Activated CD4-positive, CD25-positive, alpha-beta regulatory T cell (primary cell): ENCODE measurements at places on chromosomes 6 and 20.

DNA sequence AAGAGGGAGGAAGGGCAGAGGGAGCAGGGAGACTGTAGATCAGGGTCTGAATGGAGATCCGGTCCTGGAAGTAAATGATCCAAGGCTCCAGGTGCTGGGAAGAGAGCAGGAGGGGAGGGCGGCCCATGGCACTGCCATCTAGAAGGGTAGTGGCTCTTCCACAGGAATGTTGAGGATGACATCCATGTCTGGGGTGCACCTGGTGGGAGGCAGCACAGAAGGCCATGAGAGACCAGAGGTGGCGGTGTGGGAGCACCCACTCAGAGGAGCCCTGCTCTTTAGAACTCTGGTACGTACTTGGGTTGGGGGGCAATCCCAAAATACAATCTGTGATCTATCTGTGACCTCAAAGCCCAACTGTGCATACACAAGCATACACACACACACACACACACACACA lies 13.5 kb downstream of the DEFB132 start:
- DNase-seq: no peak

- DNase-seq: no peak
Observed at GRCh38 chr20:12598894-12599293, 409.9 kb upstream of the SPTLC3 start.

GRCh38 chr20:55755861-55756260 lies 249.5 kb downstream of the CBLN4 start:
- no peak for DNase-seq

DNA sequence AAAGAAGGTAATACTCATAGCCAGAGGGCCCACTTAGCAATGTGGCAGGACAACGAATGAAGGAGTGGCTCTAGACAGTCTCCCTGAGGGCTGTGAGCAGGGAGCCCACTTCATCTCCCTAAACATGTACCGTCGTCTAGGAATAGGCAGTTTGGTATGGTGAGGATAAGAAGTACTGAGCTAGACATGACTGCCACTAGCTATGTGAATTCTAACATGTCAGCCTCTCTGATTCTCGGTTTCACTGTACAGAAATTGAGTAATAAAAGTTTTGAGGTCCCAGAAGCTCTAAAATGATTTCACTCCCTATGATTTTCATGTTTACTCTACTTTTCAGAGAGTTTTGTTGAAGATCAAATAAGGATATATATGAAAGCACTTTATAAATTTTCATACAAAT lies 107.1 kb downstream of the AHI1 start:
- DNase-seq: no peak

DNA sequence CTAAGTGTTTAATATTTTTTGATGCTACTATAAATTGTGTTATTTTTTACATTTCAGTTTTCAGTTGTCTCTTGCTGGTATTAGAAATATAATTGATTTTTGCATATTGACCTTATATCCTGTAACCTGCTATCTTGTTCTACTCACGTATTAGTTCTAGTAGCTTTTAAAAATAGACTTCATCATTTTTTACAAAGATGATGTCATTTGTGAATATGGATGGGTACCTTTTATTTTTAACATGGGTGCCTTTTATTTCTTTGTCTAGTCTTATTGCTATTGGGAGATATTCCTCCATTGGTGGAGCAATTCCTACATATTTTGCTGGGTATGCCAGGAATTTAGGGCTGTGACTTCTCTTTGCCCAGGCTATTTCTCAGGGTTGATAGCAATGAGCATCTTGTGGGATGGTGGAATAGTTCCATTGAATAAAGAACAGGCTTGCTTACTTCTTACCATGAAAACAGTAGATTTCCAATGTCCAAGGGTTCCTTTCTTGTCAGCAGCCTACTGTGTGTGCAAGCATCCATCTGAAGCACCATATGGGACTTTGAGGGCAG lies 149.7 kb downstream of the CARMIL1 start:
- no peak for DNase-seq

DNA sequence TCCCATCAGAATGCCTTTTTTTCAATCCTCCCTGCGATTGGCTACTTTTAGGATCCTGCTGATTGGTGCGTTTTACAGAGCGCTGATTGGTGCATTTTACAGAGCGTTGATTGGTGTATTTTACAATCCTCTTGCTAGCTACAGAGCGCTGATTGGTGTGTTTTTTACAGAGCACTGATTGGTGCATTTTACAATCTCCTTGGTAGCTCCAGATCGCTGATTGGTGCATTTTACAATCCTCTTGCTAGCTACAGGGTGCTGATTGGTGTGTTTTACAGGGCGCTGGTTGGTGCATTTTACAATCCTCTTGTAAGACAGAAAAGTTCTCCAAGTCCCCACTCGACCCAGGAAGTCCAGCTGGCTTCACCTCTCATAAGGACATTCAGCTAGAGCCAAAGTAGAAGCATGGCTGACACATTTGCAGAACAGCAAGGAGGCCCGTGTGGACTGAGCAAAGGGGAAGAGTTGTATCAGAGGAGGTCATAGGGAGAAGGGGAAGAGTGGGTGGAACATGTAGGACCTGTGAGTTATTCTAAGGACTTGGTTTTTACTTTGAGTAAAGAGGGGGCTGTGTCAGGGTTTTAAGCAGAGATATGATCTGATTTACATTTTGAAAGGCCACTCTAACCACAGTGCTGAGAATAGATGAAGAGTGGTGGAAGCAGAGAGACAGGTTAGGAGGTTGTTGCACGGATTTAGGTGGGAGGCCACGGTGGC lies 2.6 kb downstream of the ALDH5A1 start:
- DNase-seq: no peak

DNA sequence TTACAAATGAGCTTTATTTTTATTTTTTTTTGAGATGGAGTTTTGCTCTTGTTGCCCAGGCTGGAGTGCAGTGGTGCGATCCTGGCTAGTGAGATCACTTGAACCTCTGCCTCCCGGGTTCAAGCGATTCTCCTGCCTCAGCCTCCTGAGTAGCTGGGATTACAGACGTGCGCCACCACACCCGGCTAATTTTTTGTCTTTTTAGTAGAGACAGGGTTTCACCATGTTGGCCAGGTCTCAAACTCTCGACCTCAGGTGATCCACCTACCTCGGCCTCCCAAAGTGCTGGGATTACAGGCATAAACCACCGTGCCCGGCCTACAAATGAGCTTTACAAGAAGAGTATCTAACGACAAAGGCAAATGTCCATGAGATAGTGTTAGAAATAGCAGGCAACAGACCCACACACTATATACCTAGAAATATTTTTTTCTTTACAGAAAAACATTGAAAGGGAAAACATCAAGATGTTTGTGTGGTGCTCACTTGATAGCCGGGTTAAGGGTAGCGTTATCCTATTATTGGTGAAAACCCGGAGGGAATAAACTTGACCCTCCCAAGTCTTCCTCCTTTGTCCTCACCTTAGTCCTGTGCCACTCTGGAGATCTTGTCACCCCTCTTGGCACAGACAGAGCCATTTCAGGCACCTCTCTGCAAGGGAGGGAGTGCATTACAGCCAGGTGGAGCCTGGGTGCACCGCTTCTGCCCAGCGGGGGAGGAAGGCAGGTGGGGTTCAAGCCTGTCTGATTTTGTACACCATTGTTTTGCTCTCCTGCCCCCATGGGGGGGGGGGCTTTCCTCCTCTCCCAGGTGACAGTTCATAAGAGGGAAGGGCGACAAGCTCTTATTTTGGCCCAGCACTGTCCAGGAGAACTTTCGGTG lies 21.0 kb upstream of the AVP start:
- no peak for DNase-seq

DNA sequence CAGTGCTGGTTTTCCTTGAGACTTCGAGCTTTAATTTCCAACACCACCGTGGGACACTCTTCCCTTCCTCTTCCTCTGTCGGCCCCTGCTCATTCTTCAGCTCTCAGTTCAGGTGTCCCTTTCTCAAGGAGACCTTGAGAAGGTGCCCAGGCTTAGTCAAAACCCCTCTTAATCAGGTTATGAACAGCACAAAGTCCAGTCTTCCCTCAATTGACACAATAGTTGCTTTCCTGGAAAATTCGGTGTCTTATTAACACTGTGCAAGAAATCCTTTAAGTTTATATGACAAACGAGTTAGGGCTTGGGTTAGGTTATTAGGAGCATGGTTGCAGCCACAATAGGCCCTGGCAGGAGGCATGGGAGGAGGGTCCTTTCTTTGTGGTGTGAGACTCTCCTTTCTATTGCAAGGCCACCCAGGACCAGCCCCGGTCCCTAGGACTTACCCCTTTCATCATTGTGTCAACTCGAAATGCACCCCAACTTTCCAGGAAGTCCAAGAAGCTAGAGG lies 1.5 kb upstream of the NSFL1C start:
- no peak for DNase-seq

DNA sequence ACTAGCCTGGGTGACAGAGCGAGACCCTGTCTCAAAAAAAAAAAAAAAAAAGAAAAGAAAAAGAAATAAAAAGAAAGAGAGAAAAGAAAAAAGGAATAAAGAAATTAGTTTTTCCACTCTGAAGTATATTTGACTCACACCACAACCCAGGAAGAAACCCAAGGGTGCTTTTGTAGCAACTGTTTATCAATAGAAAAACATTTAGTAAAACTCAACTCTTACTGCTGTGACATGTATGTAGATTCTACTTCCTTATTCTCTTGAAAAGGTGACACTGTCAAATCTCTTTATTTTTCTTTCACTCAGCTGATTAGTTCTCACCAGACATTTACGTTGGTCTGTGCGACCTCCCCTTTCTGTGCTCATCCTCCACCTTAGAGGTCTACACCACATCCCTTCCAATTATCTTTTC lies 99.9 kb upstream of the SHLD1 start:
- DNase-seq: no peak

- no peak for DNase-seq
Observed at GRCh38 chr6:53284901-53285300, 63.8 kb downstream of the ELOVL5 start.

- DNase-seq: no peak
Observed at GRCh38 chr6:166364456-166364855, 18.3 kb downstream of the MPC1 start.

DNA sequence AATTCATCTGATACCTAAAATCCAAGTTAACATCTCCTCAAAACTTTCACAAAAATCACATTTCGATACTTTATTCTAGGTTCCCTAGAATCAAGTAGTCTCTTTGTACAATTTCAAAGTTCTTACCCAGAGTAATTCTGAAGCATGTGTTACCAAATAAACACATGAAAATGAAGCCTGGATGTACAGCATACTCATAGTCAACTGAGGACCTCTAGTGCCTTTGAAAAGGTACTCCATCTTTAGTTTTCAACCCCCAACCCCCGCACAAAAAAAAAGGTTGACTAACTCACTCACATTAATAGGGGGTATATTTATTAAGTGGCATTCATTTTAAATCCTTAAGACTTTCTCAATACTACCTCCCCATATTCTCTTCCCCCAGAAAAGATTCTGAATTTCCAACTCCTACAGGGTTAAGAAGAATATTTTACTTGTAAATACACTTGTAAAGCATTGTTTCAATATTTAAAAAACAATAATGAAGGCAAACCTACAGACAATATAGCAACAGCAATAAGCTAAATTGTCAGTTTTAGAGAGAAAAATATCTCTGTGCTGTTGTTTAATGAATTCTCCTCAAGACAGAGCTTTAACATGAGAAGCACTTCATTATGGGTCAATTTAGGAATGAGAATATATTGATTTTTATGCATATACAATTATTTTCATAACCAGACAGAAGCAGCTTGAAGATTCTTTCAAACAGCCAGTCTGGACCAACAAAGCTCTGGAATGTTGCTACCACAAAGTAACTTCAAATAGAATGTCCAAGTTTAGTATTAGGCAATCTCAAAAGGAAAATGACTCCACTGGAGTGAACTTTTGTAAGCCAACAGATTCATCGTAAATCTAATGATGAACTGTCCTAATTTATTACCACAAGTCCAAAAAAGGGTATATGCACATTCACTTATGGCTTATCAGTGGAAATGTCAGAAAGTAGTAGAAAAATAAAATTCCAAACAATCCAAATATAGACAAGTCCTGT lies 3.3 kb downstream of the PLN start:
- DNase-seq: no peak

- no peak for DNase-seq
Observed at GRCh38 chr20:18003897-18004296, 35.1 kb downstream of the MGME1 start.

GRCh38 chr6:77074037-77074713 lies 389.1 kb downstream of the HTR1B start:
- DNase-seq: no peak

DNA sequence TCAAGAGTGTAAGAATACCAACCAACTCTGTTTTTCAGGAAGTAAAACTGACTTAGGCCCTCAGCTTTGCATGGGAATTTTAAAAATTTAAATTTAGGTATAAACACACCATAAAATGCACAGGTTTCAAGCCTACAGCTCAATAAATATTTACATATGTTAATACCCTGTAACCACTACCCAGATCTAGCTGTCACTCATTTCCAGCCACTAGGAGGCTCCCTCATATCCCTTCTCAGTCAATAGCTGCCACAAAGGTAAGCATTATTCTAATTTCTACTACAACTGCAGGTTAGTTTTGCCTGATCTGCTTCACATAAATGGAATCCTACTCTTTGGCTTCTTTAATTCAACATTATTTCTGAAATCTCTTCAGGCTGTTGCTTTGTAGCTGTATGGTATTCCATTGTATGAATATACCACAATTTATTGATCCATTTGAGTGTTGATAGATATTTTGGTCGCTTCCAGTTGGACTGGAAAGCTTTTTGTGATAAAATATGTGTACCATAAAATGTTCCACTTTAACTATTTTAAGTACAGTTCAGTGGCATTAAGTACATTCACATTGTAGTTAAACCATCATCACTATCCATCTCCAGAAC lies 32.5 kb upstream of the MEI4 start:
- DNase-seq: no peak

DNA sequence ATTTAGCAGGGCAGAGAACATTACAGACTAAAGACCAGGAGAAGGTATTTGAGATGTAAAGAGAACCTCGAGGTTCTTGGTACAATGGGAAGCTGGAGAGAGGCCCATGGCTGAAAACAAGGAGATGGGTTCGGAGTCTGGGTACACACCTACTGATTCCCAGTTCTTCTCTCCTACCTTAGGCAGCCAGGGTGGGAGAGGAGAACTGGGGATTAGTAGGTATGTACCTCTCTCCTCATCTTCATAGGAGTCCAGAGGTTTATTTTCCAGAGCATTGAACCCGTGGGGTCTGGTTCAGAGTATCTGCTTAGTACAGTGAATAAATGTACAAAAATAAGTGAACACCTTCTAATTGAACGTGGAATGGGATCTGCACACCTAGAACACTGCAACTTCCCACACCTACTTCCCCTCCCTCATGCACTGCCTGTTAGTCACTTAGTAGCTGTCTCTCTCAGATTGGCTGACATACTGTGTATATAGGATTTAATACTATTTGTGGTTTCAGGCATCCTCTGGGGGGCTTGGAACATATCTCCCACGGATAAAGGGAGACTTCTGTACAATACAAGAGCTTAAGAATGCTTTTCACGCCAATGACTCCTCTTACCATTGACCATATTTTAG lies 23.5 kb upstream of the NUP153 start:
- DNase-seq: no peak

- DNase-seq: no peak
Observed at GRCh38 chr6:55180258-55180657, 5.9 kb downstream of the HCRTR2 start.

- no peak for DNase-seq
Observed at GRCh38 chr6:43875849-43876572, 106.0 kb downstream of the VEGFA start.
